Right ventricle myocardium superior (tissue), 1 donor: ENCODE measurements at places on chromosomes 4 and X. TPM values are rescaled to one million over a fixed set of nuclear protein-coding genes. Genes with fewer than 3 reads are reported as not detected.

GSX2 gene
- not detected for total RNA-seq

NXT2 gene
- total RNA-seq, result 1.5 TPM

NAP1L2 gene
- 5.4 TPM for total RNA-seq

ZNF718 gene
- 5.8 TPM for total RNA-seq
